HS-27A (cell line): ENCODE measurements at places on chromosomes 16 and 17.

DNA sequence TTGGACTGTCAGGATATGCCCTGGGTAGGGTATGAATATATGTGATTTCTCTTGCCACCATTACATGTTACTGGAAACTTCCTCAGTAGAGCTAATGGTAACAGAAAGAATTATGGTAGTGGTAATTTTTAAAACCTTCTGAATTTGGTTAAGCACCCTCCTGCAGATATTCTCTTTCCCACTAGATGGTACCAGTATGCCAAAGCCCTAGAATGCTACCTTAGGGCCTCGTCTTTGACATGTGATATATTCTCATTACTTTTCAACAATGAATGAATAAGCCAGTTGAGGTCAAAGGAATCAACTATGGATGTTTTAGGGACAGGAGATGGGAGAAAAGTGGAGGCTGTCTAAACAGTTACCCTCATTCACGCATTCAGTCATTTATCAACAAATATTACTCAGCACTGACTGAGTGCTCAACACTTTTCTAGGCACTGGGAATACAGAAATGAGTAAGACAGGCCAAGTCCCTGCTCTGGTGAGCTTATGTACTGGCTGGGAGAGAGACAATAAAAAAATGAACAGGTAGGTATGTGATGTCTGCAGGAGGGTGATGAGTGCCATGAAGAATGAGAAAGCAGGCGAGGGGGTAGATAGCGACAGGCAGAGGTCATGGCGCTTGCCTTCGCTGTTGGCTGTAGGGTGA is 14.7 kb downstream of the CDH13 start:
- DNase-seq = no peak

DNA sequence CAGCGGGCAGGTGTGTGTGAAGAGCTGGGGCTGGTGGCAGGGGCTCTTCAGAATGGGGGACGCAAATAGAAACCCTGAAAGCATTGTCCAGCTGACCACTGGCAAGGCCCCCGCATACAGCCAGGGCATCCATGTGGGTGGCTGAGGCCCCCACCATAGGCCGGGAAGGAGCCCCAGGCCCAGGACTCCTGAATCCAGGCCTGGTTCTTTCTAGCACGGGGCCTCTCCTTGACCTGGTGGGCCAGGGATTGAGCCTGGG is 200.5 kb downstream of the NTN1 start:
- DNase-seq = no peak

DNA sequence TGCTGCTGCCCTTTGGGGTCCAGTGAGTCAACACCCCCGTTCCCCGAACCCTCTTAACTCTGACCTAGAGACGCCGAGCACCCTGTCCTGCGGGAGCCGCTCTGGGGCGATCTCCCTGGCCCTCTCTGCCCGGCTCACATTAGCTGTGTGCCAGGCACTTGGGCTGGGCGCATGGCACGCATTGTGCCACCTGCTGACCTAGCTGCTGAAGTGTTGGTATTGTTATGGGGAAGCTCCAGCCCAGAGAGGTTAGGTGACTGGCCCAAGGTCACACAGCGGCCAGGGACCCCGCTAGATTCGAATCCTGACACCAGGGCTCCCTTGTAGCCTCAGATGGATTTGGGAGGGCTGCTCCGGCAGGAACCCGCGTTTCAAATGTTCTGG is 1.1 kb downstream of the HSD17B1 start:
- DNase-seq = no peak

DNA sequence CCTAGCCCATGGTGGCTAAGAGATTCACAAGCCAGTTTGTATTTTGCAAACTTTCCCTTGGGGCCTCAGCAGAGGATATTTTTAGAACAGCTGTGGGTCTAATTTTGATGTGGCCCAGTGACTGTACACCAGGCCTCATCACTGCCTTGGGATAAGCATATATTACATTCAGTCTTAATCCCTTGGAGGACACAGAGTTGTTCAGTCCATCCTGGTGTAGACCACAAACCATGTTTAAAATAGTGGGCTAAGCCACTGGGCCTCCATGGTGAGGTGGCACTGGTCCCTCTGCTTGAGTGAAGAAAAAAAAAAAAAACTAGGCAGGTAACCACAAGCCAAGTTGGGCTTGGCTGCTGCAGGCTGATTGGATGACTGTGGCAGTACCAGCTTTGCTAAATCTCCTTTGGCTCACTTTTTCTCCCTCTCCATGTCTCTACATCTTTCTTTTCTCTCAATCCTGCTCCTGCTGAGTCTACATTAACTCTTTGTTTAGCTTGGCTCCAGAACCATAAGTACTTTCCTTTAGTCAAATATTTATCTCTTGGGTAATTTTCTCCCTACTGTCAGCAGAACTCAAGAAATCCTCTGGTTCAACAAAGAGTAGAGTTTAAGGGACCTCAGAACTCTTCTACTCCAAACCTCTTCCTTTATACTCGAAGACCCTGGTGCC is 120.0 kb upstream of the TBX2 start:
- no peak for DNase-seq

DNA sequence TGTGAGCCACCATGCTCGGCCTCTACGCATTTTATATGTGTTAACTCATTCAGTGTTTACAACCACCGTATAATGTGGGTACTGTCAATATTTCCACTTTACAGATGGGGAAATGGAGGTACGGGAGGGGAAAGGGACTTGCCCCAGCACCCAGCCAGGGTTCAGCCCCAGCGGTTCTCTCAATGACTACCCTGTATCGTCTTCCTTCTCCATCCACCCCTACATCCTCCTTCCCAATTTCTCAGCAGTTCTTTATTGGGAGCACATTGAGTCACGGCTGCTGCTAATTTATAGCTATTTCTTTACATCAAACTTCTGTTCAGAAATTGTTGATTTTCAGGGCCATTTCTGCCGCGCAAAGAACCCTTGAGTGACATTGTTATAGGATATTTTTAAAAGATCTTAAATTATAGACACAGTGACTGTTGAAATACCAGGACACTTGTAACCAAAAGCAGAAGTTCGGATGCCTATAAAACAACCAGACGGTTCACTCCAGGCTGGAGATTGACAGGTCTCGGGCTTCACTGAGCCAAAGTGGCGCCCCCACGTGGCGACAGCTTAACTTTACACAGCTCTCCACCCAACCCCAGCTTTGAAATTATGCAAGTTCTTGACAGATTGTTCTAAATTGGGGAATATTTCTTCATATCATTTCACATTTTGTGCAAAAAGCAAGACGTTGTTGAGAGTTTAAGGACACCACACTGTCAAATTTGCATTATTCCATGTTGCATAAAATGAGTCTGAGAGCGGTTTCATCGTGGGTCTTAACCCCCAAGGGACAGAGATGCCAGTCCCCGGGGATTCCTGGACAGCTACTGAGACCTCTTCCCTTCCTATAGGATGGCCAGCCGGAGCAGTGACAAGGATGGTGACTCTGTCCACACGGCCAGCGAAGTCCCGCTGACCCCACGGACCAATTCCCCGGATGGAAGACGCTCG is 11.8 kb downstream of the SYT17 start:
- DNase-seq = peak; percentile 22

GRCh38 chr17:81556175-81556691 is 4.1 kb upstream of the FAAP100 start:
- no peak for DNase-seq

- no peak for DNase-seq
These were observed 15.9 kb upstream of the ARHGAP17 start for GRCh38 chr16:25031132-25031440.

GRCh38 chr16:68972720-68973119 is 129.4 kb downstream of the TANGO6 start:
- DNase-seq = no peak

- DNase-seq = no peak
These were observed 33.5 kb downstream of the ADAM11 start for GRCh38 chr17:44792276-44792675.
